ENCODE measurements at places on chromosomes 12 and 14. TPM values are rescaled to one million over a fixed set of nuclear protein-coding genes. Genes with fewer than 3 reads are reported as not detected.

GRCh38 chr12:100706033-100706432 lies 88.5 kb upstream of the ANO4 start:
- H3K27ac ChIP-seq = no peak overlapping the region
- DNase-seq = no peak
- no peak overlapping the region for H3K4me3 ChIP-seq
- H3K27me3 ChIP-seq = peaks cover 11% of the 10 kb centered on the region

GRCh38 chr14:72617391-72618031 lies 276.4 kb downstream of the DPF3 start:
- H3K27ac ChIP-seq = no peak overlapping the region
- no peaks in the 10 kb centered on the region for H3K36me3 ChIP-seq
- peaks cover 10% of the 10 kb centered on the region for H3K4me1 ChIP-seq

- no peak overlapping the region for H3K27ac ChIP-seq
- H3K27me3 ChIP-seq = no peaks in the 10 kb centered on the region
Measured at GRCh38 chr12:4829793-4830162, 79.9 kb upstream of the KCNA1 start.

- no peak overlapping the region for H3K4me3 ChIP-seq
- H3K27me3 ChIP-seq = peaks cover 27% of the 10 kb centered on the region
- no peaks in the 10 kb centered on the region for H3K4me1 ChIP-seq
- H3K36me3 ChIP-seq = no peaks in the 10 kb centered on the region
Measured at GRCh38 chr14:104133496-104133895, 4.9 kb upstream of the KIF26A start.

- H3K4me3 ChIP-seq = no peak overlapping the region
- DNase-seq = no peak
- peaks cover 7% of the 10 kb centered on the region for H3K36me3 ChIP-seq
- no peak overlapping the region for H3K27ac ChIP-seq
Measured at GRCh38 chr12:117188121-117188665, 2.1 kb downstream of the FBXO21 start.

- H3K27me3 ChIP-seq = no peaks in the 10 kb centered on the region
- no peak overlapping the region for H3K27ac ChIP-seq
- DNase-seq = peak; percentile 39
- no peak overlapping the region for H3K4me3 ChIP-seq
- H3K4me1 ChIP-seq = no peaks in the 10 kb centered on the region
- no peaks in the 10 kb centered on the region for H3K36me3 ChIP-seq
Measured at GRCh38 chr12:15227004-15227679, 5.9 kb upstream of the RERG start.

The RDH16 gene
- 0.45 TPM for polyA plus RNA-seq

The SDSL gene
- polyA plus RNA-seq = 10.6 TPM

The TC2N gene
- polyA plus RNA-seq = 23.4 TPM

The LMNTD1 gene
- 0.18 TPM for polyA plus RNA-seq

Data from lung (tissue), 17 donors.